ENCODE measurements at places on chromosomes 5 and 9.

DNA sequence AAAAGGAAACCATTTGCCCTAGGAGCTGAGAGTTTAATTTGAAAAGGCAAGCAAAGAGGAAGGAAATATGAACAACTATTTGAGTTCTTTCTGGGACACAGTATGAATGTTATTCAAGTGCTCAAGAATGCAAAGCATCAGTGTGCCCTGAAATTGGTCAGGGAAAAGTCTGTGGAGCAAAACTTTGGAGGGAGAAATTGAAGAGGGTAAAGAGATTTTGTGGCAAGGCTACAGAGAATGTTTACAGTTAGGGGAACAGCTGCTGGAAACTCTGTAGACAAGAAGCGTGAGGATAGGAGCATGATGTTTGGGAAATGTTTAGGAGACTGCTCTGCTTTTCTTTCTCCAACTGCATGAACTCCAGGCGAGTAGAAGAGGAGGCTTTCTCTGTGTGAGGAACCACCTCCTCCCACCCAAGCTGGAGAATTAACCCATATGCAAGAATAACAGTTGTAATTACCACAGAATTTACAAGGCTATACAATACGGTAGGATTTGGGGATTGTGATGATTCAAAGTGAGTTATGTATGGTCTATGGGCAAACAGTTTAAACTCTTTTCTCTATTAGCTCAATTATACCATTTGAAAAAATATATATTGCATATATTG, 75.4 kb upstream of the IL7R start:
- DNase-seq = no peak

DNA sequence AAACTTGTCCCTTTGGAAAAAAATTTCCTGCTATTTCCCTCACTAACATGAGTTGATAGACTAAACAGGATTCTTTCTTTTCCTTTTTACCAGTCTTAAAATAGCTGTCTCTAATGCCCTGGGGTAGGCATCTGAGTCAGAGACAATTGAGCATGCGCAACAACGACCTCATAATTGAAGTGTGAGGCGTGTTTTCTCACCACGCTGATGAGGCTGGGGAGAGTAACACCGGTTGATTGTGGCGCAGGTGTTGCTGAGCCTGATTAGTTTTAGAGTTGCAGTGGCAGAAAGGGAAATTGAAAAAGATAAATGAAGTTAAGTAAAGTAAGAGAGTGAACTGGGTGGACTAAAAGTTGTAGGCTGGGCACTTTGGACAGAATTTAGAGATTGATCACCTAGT, 213.7 kb downstream of the TLR4 start:
- DNase-seq = no peak

DNA sequence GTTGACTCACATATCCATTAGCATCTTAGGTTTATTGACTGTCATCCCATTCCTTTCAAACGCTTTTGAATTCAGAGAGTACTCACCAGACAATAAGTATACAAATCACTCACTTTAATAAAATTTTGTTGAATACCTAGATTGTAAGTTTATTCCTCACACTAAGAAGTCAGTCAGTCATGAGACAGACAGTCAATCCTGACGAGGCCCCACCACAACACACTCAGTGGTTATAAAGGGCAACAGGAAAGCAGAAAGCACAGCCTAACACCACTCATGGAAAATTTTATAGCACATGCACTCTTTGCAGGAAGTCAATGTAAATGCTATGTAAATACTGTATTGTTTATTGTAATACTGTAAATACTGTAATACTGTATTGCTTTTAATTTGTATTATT, 176.3 kb upstream of the PTGER4 start:
- no peak for DNase-seq

DNA sequence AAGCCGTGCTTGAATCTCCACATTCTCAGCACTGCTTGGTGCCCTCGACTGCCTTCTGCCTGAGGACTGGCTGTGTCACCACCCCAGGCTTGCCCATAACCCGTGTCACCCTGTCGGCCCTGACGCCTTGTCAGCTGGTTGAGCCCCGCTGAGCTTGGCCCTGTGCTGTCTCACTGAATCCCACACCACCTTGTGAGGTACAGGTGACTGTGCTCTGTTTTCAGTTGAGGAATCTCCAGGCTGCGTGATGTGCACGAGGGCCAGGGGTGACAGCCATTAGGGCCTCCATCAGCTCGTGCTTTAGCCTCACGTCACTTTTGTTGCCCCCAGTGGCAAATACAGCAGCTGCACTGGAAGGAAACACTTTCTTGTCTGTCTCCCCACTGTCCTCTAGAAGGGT, 90.7 kb downstream of the CACNA1B start:
- DNase-seq = peak; percentile 31

- DNase-seq = no peak
These were observed 123.0 kb downstream of the ADAMTSL1 start for GRCh38 chr9:18596920-18597319.

GRCh38 chr9:98260635-98261034, 5.2 kb upstream of the TBC1D2 start:
- DNase-seq = no peak

DNA sequence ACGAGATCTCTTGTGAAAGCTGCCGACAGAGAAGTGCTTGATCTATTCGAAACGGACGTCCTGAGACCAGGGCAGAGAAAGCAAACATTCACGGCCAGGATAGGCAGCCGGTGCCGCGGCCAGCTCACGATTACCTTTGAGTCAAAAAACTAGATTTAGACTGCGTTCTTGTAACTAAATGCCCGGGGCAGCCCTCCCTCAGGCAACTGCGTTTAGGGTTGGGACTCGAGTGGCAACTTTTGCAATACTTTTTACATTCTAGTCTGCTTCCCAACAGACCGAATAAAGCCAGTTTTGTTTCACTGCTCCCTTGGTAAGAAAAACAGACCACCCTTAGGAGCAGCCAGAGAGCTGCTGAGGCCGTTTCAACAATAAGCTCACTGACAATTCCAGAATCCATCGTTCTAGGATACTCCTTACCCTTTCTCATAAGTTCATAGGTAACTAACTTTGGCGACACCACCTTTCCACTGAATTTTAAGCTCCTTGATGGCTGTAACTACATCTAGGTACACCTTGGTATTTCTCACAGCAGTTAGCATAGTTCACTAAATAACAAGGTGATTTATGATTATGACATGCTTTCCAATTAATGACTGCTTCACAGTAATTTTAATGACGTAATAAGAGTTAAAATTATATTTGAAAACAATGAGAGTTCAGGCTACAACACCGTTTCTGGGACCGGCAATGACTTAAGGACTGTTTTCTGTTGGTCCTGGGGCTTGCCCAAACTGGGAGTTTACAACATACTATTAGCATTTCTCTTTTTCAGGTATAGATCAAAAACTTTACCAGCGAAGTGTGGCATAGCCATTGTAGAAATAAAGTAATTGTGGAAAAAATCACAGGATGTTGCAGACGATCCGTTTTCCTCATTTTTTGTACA, 899 bp upstream of the RAPGEF6 start:
- no peak for DNase-seq

DNA sequence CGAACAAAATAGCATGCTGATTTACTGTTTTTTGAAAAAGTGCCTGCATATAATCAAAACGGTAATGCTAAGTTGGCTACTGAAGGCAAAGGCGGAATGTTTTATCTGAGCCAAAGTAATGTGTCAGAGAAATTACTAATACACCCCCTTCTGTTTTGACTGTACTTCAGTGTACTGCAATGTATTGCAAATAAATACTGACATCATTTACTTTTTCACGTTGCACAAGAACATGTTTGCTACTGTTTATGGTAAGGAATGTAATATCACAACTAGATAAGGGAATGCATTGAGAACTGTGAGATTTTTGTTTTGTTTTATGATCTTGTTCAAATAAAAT, 813 bp upstream of the AGTPBP1 start:
- DNase-seq = no peak

DNA sequence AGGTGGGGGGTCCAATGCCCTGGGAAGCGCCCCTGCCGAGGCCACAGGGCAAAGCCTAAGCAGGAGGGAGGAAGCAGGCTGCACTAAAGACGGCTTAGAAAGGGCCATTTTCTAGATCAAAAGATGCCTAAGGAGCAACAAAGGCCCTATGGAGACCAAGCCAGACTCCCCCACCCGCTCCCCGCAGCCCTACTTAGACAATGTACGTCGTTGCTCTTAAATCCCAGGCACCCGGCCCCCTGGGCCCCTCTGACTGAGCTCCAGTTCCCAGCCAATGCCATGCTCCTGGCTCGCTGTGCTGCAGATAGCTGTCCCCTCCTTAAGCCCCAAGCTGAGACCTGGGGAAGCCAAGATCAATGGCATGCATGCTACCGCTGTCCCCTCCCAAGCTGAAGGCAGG, 10.3 kb downstream of the IPPK start:
- DNase-seq = no peak

DNA sequence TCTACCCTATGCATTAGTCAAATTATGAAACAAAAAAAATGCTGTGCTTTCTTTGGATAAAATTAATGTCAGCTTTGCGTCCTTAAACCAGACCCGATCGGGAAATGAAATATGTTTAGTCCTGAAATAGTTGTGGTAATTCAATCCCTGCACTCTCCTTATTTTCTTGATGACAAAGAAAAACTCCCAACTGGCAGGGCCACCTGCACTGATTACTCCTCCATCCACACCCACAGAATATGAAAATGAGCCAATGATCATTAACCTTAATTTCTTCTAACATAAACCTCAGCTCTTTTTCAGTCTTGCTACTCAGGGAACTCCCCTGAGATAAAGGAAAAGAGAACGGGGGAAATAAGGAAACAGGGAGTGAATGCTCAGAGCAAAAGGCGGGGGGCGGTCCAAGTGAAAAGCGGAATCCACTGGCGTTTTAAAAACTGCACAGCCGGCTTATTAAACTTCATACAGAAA, 245.3 kb downstream of the BNC2 start:
- no peak for DNase-seq

DNA sequence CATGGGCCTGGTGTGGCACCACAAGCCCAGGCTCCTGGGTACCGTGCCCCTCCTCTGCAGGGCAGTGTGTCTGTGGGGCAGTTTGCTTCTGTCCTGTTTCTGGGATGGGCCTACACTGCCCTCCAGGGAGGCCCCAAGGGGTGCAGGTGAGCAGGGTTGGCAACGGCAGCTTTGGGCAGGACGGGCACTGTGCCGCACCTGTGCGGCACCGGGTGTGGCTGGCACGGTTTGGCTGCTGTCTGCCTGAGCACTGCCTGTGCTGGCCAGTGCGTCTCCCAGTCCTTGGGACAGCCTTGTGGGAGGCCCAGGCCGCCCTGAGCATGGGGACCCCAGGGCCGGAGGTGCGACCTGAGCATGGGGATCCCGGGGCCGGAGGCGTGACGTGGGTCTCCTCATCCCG, 37.2 kb downstream of the RXRA start:
- DNase-seq = no peak

GRCh38 chr9:126474206-126474765, 139.4 kb upstream of the LMX1B start:
- DNase-seq = no peak

DNA sequence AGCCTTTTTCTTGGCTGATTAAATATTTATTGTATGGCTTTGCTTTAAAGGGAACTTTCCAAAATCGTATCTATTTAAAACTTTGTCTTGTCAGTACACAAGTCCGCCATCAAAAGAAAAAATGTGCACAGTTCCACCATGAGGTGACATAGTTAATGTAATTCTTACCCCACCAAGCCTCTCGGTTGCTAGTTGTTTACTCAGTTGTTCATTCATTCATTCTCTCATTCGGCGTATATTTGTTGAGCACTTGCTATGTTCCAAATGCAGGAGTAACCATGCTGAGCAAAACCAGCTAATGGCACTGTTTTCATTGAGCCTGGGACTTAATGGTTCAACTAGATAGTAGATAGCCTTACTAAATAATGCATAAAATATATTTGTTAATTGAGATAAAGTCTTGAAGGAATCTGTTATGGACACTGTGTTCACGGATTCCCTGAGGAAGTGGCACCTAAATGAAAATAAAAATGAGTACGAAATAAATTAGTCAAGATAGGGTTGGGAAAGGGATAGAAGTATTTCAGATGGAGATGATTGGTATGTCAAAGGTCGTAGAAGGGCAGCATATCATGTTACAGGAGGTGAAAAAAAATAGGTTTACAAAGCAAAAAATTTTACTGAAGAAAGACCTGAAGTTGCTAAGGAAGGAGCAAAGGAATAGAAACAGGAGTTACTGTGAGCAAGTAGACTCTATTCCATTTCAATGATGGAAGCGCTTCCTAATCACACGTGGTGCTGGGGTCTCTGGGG, 1.5 kb downstream of the DCAF10 start:
- DNase-seq = no peak

DNA sequence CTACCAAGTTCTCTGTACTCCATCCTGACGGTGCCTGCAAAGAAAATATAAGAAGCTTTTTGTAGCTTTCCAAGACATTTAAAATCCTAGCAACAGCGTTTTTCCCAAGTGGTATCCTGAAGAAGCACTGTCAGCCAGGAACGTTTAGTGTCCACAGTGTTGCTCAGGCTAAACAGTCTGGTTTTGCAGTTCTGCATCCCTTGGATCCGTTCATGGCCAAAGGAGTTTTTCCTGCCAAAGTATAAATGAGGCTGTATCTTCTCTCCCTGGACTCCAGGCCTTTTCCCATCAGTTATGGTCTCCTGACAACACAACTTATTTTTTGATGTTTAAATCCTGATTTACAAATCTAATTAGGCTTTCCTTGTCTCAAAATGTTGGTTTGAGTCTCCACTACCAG, 925.8 kb downstream of the TLE1 start:
- no peak for DNase-seq

DNA sequence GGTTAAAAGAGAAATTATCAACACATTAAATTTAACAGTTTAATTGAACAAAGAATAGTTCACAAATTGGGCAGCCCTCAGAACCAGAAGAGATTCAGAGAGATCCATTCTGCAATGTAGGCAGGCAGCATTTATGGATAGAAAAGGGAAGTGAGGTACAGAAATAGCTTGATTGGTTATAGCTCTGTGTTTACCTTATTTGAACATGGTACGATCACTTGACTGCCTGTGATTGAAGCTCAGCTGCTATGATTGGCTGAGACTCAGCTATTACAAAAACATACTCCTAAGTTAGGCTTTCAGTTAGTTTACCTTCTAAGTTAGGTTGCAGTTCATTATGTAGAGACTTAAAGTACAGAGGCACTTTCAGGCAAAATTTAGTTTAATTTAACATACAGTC, 7.3 kb downstream of the CNTRL start:
- no peak for DNase-seq

DNA sequence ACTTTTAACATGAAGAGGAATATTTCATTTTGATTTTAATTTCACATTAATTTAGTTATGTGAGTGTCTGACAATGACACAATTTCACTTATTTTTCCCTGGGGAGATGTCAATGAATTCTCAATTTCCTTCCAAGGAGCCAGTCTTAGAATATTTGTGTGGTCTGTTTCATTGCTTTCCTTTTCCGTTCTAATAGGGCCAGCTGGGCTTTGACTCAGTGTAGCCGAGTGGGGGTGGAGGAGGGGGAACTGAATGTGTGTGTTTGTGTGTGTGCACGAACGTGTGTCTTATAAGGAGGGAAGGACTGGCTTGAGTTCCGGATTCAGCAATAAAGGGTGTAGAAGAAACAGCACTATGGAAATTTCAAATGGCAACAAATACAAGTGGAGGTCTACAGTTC, 100.0 kb downstream of the BASP1 start:
- DNase-seq = no peak

- no peak for DNase-seq
These were observed 82.2 kb downstream of the SHB start for GRCh38 chr9:37986771-37987258.

Data from HuH-7 (cell line).